ENCODE measurements at places on chromosomes 7 and 10.

GRCh38 chr7:78970440-78970916 is 483.0 kb downstream of the MAGI2 start:
- no peak for DNase-seq

- DNase-seq = no peak
These were observed 199.4 kb downstream of the USP6NL start for GRCh38 chr10:11411926-11412545.

- no peak for DNase-seq
These were observed 5.4 kb downstream of the VIM start for GRCh38 chr10:17233286-17233991.

GRCh38 chr7:84040355-84040754 is 154.2 kb downstream of the SEMA3A start:
- no peak for DNase-seq

DNA sequence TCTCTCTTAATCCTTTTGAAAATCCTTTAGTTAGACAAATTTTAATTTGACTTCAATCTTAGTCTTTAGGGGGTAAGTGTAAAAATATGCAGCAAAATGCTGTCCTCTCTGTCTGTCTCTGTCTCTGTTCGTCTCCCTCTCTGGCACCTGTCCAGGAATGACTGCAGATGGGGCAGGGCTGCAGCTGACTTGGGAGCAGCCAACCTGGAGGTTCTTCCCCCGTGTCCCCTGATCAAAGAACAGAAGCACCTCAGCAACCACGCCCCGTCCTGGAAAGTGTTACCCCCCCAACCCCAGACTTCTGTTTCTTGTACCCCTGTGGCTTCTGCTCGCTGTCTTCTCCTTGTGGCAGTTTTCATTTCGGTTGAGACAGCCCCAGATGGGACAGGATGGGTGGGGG is 141.6 kb upstream of the NPS start:
- no peak for DNase-seq

GRCh38 chr10:123904834-123905409 is 13.3 kb upstream of the CPXM2 start:
- no peak for DNase-seq

DNA sequence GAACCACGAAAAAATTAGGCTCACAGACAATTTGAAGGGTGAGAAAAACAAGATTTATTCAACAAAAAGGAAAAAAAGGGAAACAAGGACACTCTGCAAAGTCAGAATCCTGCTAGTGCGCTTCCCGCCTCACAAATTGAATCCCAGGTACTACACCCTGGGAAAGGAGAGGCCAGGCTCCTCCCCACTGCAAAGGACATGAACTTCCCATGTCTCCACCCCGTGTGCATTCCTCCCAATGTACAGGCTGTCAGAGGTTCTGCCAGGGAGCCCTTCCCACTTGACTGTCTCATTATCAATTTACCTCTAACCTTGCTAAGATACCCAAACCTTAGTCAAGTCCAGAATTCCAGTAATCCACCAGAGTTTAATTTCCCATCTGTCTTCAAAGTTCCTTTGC is 70.4 kb upstream of the CDK1 start:
- no peak for DNase-seq

DNA sequence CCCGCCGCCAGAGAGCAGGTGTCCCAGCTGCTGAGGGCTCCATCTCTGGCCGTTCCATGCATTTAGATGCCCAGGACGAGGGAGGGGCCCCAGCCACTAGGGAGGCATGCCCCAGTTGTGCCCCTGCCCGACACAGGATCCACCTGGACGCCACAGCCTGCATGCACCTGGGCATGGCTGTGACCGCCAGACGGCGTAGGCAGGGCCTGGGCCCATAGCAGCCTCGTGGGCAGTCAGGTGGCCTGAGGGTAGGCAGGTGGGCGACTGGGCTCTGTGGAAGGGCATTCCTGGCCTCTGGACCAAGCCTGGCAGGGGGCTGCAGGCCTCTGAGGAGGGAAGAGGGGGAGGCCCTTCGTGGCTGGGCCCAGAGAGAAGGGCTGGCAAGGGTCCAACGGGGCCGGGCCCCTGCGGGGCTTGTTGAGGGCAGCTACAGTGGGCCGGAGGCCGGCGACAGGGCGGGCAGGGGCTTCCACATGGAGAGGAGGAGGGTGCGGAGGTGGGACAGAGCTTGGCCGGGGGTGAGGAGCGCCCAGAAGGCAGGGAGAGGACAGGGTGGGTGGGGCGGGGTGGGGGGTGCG is 76.0 kb upstream of the NKX6-2 start:
- DNase-seq = no peak

- no peak for DNase-seq
These were observed 244.9 kb upstream of the NEBL start for GRCh38 chr10:21141946-21142492.

- DNase-seq = no peak
These were observed 1.5 kb upstream of the ELFN1 start for GRCh38 chr7:1668396-1669063.

DNA sequence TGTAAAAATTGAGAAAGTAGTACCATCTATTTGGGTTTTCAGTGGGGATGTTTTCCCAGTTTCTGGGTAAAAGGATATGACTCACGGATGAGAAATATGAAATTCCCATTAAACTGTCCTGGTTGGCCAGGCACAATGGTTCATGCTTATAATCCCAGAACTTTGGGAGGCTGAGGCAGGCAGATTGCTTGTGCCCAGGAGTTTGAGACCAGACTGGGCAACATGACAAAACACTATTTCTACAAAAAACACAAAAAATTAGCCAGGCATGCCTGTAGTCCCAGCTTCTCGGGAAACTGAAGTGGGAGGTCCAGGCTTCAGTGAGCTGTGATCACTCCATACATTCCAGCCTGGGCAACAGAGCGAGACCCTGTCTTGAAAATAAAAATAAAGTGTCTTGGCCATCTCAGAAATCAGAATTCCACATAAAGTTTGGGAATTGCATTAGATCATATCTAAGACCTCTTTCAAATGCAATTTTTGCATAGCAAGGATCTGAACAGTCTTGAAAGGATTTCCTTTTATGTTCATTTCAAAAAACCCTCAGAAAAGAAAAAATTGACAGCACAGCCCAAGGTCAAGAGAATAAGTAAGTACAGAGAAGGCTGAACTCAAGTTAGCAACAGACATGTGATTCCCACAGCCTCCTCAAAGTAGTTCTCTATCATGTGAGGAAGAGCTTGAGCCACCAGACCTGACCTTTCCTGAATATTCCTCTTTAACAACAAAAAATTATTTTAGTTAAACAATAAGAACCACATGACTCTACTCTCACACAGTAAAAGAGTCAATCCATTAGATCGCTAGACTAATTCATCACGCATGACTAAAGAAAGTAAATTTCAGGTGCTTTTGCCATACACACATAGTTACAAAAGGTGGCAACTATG is 141.5 kb upstream of the CAV2 start:
- no peak for DNase-seq

DNA sequence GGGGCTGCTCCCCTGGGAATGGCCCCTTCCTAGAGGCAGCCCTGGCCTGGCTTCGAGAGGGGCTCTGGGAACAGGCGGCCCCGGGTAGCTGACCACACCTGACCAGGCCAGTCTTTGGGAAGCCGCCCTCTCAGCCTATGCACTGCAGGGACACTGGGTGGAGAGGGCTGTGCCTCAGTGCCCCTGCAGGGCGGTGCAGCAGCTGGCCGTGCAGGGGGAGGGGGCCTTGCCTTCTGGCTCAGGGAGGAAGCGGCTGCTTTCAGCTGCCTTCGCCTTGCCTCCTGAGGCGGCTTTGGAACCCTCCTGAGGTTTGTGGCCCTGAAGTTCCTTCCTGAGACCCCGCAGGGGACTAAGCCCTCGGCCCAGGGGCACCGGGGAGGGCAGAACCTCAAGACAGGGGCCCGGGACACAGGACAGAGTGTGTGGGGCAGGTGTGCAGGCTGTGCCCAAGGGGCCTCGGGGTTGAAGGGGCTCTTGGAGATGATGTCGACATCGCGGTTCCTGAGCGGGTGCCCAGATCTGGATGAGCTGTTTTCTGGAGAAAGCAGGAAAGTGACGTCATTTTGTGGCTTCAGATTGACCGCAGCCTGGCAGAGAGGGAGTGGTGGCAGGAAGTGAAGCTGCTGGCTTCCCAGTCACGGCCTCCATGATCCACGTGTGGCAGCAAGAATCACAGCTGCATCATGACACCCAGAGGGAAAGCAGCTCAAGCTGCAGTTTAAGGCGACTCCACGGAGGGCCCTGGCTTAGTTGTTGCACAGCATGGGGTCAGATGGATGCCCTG is 17.7 kb downstream of the ADAM8 start:
- no peak for DNase-seq

- DNase-seq = no peak
These were observed at the start of gene SMARCD3 for GRCh38 chr7:151248346-151249033. SMARCD3 (minus strand) TSS chr7:151248694; CDS start chr7:151248562, 132 bp downstream.

- no peak for DNase-seq
These were observed 144.0 kb downstream of the BBS9 start for GRCh38 chr7:33273356-33273755.

DNA sequence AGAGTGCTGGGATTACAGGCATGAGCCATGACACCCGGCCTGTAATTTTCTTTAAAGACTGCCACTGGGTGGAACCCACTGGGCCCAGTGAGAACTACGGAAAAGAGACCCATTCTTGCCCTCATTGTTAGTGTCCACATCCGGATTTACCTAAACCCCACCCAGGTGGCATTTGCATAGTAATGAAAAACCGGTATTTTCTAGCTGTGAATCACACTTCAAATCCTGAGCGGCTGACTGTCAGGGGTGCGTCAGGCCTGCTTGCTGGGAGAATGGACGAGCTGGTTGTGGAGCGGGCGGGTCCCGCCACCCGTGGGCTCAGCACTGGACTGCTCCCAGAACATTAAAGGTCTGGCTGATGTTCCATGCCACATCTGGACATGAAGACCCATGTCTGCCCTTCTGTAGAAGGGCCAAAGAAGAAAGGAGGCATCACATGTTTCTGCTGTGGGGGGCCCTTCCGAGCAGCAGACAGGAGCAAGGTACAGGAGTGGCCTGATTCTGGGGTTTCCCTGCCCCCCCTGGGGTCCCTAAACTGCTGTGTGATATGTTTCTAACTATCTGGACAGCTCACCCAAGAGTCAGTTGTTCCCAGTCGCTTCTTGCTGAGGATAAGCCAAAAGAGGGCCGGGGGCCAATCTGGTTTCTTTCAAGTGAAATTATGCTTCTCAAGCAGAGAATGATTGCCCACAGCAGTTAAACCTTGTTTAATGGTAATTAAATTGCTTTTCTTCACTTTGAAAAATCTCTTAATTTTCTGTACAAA is 46.4 kb downstream of the KIAA1217 start:
- no peak for DNase-seq

DNA sequence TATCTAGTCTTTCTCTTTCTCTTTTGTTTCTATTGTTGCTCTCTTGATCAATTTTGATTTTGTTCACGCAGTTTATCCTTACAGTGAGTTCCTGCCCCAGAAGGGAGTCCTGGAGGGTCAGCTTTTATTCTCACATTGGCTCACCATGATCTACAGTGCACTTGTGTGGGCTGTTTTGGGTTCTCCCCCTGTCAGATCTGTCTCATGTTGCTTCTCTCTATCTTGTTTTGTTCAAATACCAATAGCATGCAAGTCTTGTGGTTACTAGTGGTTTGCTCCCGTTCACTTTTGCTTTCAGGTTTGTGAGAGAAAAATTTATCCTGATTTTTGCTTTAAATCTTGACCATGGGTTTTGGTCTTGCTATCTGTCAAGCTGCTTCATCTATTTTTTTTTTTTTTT is 74.3 kb downstream of the PTN start:
- DNase-seq = no peak

GRCh38 chr10:129169115-129169514 is 297.9 kb upstream of the MGMT start:
- DNase-seq = no peak

DNA sequence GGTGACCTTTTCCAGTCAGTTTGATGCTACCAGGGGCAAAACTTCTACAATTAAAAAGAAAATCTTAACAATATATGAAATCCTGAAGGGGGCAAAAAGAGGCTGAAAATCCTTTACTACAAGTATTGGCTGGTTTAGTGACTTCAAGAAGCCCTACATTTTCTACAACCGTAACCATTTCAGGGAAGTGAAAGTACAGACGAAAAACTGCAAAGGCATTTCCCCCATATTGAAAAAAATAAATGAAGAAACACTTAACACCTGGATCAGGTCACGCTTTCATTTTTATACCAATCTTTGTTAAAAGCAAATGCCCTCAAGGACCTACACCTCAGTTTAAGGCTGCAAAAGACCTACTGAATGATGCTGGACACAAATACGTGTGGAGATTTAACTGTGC is 38.6 kb downstream of the IL6 start:
- DNase-seq = no peak

DNA sequence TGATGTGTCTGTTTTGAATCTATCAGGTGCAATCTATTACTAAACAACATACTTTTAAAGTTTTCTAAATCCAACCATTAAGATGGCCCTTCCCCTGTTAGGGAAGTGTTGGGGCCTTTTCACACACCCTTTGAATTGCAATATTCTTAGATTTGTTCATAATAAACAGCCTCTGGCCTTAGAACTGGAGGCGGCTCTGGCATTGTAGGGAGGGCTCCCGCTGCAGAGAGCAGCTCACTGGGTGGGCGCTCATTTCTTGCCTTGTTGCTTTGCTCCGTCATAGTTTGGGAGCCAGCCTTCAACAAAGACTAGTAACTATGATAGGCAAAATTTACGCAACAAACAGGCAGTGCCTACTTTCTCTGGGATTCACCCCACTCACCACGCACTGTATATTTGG is 4.2 kb upstream of the HOXA10 start:
- no peak for DNase-seq

- DNase-seq = no peak
These were observed 55.0 kb downstream of the LRRC17 start for GRCh38 chr7:102967798-102968197.

GRCh38 chr10:92851003-92851402 is 2.7 kb downstream of the EXOC6 start:
- DNase-seq = no peak

- DNase-seq = no peak
These were observed 69.4 kb downstream of the LRRC17 start for GRCh38 chr7:102982235-102982634.

GRCh38 chr10:126161691-126162090 is 226.6 kb downstream of the ADAM12 start:
- DNase-seq = no peak

DNA sequence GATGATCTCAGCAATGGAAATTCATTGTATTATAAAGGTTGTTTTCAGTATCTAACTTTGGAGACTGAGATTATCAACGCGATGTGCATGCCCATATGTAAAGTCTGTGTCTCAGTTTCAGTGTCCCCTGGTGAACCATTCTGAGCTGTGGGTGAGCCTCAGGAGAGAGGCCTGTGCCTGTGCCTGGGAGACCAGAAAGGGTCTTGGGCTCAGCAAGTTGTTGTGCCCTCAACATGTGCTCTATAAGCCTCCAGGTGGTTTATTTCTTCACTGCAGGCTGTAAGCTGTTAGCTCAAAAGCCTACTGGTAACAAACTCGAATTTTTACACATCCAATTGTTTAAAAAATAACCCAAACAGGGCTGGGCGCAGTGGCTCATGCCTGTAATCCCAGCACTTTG is 151.9 kb downstream of the PKD1L1 start:
- no peak for DNase-seq
